ENCODE measurements at places on chromosomes 2 and 18.

DNA sequence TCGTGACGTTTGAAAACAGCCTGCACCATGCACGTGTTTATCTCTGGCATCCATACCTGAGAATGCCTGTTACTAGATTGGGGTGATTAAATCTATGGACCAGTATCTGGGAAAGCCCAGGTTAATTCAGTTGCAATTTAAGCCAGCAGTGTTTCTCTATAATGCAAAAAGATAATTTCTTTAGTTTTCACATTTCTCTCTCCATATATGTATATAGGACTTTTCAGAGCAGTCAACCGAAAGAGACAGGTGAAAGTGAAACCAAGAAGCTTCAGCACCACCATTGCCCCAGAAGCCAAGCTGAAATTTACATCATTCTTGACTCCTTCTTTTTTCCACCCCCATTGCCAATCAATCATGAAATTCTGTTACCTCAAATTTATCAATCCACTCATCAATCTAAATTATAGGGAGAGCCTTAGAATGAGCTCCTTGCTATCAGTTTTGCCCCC, 2.7 kb upstream of the LRP2 start:
- DNase-seq = no peak

DNA sequence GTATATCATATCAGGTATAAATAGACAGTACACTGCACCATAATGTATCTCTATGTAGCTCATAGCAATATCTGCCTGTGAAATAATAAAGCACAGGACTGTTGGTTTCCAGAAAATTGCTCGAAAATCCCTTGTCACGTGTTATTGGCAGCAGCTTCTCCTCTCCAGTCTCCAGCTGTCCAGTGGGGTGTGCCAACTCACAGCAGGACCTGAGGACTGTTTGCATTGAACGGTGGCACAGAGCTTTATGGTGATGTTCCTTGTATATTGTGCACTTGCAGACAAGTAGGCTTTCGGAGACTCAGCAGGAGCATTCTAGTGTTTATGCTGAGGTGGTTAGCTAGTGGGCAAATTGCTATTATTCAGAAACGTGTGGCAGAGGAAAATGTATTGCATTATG, 182.2 kb upstream of the ATP5MC3 start:
- DNase-seq = no peak

- no peak for DNase-seq
These were observed 42.3 kb downstream of the ATP9B start for GRCh38 chr18:79111483-79111882.

- DNase-seq = no peak
These were observed 200.1 kb downstream of the MGAT5 start for GRCh38 chr2:134453973-134454372.

GRCh38 chr18:51184091-51184457, 13.4 kb downstream of the MEX3C start:
- DNase-seq = no peak

Data from SHP77 (cell line).